ENCODE measurements at places on chromosomes 2 and 18. TPM values are rescaled to one million over a fixed set of nuclear protein-coding genes. Genes with fewer than 3 reads are reported as not detected.

GRCh38 chr2:211898702-211899101 lies 639.9 kb downstream of the ERBB4 start:
- H3K27me3 ChIP-seq: no peaks in the 10 kb centered on the region
- peaks cover 9% of the 10 kb centered on the region for H3K4me1 ChIP-seq
- no peak for DNase-seq
- H3K4me3 ChIP-seq: no peak overlapping the region
- H3K36me3 ChIP-seq: no peaks in the 10 kb centered on the region
- H3K27ac ChIP-seq: no peak overlapping the region

DNA sequence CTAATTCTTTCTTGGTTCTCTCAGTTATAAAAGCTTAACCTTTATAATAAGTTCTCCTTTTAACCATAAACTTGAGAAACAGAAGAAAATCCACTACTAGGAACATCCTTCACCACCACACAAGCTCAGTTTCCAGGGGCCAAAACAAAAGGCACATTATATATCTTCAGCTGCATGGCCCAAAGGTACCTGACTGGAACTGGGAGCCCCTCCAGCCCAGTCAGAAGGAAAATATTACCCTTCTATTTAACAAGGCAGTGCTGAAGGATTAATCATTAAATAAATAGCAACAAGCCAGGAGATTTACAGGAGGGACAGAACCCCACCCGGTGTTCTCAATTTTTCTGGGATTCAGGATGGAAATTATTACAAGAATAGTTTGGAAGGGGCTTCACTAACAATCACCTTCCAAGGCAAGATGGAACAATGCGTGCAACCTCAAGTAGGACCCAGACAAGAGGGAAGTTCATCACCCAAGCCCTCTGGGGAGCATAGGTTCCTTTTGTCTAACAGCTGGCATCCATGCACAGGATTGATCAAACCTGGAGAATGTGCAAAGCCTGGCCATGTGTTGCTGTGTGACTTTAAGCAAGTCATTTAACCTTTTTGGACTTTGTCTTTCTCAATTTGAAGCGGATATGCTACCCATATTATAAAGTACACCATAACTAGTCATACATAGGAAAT lies 159.6 kb upstream of the SETBP1 start:
- peaks cover 22% of the 10 kb centered on the region for H3K4me1 ChIP-seq
- no peak overlapping the region for H3K4me3 ChIP-seq
- no peak for DNase-seq
- no peaks in the 10 kb centered on the region for H3K27me3 ChIP-seq
- peak overlapping the region; percentile 55 for H3K27ac ChIP-seq

DNA sequence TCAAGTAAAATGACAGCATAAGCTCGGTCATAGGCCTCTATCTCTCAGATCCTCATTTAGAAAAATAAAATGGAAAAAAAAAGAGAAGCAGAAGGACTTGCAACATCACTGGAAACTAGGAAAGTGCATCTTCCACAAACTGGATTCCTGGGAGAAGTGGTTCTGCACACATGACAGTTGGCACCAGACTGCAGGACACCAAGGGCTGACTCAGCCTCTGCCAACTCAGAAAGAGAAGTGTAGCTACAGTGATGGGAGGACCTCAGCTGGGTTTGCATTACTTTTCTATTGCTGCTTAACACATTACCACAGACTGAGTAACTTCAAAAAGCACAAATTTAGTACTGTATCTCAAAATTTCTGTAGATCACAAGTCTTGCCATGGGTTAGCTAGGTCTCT lies 409.5 kb upstream of the GCFC2 start:
- H3K4me1 ChIP-seq: no peaks in the 10 kb centered on the region
- no peaks in the 10 kb centered on the region for H3K36me3 ChIP-seq
- H3K27ac ChIP-seq: no peak overlapping the region
- no peak for DNase-seq

Gene PSMA8
- total RNA-seq: not detected

Gene C2orf81
- total RNA-seq: 3.4 TPM

Gene ZNF397
- 12.0 TPM for total RNA-seq

Gene C2orf72
- total RNA-seq: 1.3 TPM

DNA sequence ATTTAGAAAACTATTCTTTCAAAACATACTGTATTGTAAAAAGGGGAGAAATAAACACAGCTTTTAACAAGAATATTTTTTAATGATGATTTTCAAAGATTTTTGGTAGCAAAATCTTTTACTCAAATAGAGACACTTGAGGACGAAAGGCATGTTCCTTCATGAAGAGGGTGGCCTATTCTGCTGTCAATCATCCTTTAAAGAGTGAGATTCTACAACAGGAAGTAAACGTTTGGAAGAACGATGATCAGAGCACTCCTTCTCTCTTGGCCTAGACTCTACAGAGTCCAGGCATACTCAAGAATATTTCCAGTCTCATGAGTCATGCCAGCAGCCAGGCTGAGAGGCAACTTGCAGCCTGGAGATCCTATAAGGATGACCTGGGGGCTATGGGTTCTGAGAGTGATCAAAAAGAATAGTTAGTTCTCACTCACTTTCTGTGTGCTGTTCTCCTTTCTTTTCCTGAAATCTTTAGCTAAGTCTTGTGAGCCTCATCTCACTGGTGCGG lies 62.4 kb upstream of the TCF4 start:
- peaks cover 2% of the 10 kb centered on the region for H3K27me3 ChIP-seq
- H3K4me1 ChIP-seq: peaks cover 12% of the 10 kb centered on the region
- H3K36me3 ChIP-seq: no peaks in the 10 kb centered on the region
- H3K27ac ChIP-seq: no peak overlapping the region
- no peak overlapping the region for H3K4me3 ChIP-seq

DNA sequence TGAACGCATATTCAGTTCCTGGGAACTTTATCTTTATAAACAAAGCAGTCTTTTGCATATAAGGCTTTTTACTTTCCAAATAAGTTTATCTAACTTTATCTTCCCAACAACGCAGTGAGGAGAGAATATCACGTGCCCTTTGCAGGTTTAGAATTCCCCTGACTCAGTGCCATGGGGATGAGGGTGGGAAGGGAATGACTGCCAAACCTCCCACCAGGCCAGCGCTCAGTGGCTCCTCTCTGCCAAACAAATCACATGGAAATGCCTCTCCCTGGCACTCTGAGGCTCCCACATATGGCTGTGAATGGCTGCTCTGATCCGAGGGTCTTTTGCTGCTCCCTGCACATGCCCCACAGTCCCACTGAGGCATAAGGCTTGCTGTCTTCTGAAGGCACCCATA lies 158.3 kb downstream of the DNAH6 start:
- no peaks in the 10 kb centered on the region for H3K4me1 ChIP-seq
- no peak overlapping the region for H3K27ac ChIP-seq
- no peaks in the 10 kb centered on the region for H3K36me3 ChIP-seq
- peaks cover 23% of the 10 kb centered on the region for H3K27me3 ChIP-seq
- no peak for DNase-seq
- no peak overlapping the region for H3K4me3 ChIP-seq

DNA sequence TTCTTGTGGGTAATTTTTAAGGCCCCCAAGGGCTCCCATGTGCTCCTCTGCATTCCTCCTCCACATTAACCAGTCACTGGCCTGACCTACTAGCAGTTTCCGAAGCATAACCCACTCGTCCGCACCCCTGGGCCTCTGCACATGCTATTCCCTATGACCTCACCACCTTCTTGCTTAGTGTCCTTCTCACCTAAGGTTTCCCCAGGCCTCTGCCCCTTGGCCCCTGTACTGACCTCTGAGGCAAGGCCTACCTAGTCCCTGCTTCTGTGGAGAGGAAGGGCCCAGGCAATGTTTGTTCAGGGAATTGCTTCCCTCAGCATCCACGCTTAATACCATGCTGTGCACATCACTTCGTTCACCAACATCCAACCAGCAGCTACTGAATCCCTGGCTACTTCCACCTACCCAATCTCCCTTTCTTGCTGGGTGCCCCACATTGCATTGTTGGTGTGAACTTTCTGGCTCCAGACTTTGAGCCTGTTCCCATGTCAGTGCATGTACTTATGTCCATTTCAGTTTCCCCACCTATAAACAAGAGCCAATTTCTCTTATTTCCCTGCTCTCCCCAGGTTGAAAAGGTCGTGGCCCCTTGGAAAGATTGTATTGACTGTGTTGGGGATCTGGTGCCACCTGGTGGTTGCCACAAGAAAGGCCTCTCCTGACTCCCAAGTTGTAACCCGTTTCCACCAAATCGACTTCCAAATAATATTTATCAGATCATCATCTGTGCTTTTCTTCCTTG lies 19.2 kb upstream of the TMEM177 start:
- no peak overlapping the region for H3K4me3 ChIP-seq
- H3K27ac ChIP-seq: no peak overlapping the region
- H3K4me1 ChIP-seq: no peaks in the 10 kb centered on the region
